ENCODE measurements at places on chromosomes 12 and 14. TPM values are rescaled to one million over a fixed set of nuclear protein-coding genes. Genes with fewer than 3 reads are reported as not detected.

- H3K4me3 ChIP-seq, result no peak overlapping the region
- no peak for DNase-seq
- H3K4me1 ChIP-seq, result no peaks in the 10 kb centered on the region
- no peaks in the 10 kb centered on the region for H3K27me3 ChIP-seq
- H3K27ac ChIP-seq, result no peak overlapping the region
Measured at GRCh38 chr14:30283822-30284446, 275.0 kb upstream of the G2E3 start.

- no peak overlapping the region for H3K4me3 ChIP-seq
- no peak for DNase-seq
- no peaks in the 10 kb centered on the region for H3K36me3 ChIP-seq
Measured at GRCh38 chr12:107109726-107110719, 16.7 kb upstream of the CRY1 start.

GRCh38 chr14:59629444-59630287, 53.1 kb upstream of the CCDC175 start:
- no peaks in the 10 kb centered on the region for H3K27me3 ChIP-seq
- H3K36me3 ChIP-seq, result no peaks in the 10 kb centered on the region
- H3K4me1 ChIP-seq, result no peaks in the 10 kb centered on the region
- no peak overlapping the region for H3K4me3 ChIP-seq

GRCh38 chr12:132779781-132780353, 18.2 kb upstream of the ANKLE2 start:
- H3K36me3 ChIP-seq, result peaks cover 80% of the 10 kb centered on the region
- DNase-seq, result no peak
- no peak overlapping the region for H3K27ac ChIP-seq
- H3K4me3 ChIP-seq, result no peak overlapping the region
- H3K4me1 ChIP-seq, result no peaks in the 10 kb centered on the region
- no peaks in the 10 kb centered on the region for H3K27me3 ChIP-seq

DNA sequence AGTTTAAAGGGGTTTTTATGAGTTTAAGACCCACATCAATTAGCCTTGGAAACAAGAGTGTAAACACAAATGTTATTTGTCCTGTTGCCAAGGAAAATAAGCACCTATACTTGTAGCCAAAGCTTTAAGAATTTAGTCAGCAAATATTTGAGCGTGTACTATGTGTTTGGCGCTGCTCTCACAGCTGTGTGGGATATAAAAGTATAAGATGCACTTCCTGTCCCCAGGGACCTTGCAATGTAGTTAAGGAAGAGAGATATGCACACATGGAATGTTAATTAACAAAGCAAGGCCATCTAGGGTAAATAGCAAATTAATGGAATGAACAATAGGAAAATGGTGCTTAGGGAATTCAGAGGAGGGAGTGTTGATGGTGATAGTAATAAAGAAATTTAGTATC, 134.9 kb upstream of the SRRM4 start:
- no peak overlapping the region for H3K27ac ChIP-seq
- H3K36me3 ChIP-seq, result no peaks in the 10 kb centered on the region
- H3K27me3 ChIP-seq, result no peaks in the 10 kb centered on the region

DNA sequence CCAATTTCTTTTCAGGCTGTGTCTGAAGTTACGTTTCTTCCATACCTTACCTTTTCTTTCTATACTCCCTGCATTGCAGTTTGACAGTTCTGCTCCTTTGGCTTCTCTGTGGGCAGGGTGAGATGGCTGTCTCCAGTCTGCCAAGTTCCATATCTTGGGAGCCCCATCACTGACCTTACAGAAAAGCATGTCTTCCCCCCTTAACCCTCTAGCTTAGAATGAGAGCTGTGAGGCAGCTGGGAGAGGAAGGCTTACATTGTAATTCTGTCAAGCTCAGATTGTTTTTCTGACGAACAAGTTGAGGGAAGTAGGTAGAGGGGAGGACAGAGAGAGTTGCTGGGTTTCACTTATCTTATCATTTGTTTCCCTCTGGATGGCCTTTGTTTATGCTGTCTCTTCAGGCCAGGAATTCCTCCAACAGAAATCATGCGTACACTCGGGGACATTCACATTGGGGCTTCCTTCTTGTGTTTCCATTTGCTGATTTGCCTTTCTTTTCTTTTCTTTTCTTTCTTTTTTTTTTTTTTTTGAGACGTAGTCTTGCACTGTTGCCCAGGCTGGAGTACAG, 9.3 kb downstream of the DAAM1 start:
- H3K27ac ChIP-seq, result peak overlapping the region; percentile 39
- no peak for DNase-seq

- peaks cover 6% of the 10 kb centered on the region for H3K4me1 ChIP-seq
- no peaks in the 10 kb centered on the region for H3K36me3 ChIP-seq
- no peaks in the 10 kb centered on the region for H3K27me3 ChIP-seq
- no peak overlapping the region for H3K4me3 ChIP-seq
- DNase-seq, result no peak
- H3K27ac ChIP-seq, result no peak overlapping the region
Measured at GRCh38 chr12:82425241-82425640, 66.9 kb downstream of the METTL25 start.

SP1 gene
- 53.2 TPM for total RNA-seq
